ENCODE measurements at places on chromosomes 7 and 10.
A peak's percentile ranks its signal among the peaks of the same experiment; 100 is the strongest.

DNA sequence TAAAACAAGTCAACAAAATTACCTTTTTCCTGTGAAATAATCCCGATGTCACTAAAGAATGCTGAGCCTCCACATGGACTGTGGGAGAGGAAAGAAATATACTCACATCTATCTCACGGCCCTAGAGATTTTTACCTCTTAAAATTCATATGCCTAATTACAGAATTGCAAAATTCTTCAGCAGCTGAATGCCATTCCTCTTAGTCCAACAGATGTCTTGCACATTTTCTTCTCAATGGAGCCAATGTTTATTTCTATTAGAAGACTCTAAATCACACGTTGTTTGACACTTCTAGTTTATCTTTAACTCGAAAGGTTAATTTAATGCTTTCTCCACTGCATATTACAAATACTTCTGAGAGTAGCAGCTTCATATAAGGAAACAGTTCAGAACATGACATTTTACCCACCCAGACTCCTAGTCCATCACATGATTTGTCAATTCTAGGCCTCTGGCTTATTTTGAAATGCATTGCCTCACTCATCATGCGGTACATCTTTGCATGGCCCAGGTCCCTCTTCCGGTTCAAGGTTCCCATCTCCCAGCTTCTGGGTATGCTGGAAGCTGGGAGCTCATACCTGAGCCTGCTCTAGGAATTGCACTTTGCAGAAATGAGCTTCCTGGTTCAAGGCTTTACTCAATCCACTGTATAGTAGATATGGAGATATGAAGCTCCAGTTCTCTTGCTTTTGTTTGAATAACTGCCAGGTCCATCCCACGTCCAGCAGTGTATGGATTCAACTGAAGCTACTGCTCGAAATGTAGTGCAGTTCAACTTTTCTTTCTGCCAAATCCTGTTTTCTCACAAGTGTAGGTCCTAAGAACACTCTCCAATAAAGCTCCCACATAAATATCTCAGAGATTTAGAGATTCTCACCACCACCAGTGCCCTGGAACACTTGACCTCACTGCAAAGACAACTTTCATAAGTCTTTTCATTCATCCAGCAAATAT is 306.2 kb downstream of the GPR37 start:
- DNase-seq: no peak

GRCh38 chr7:29854257-29854938 is 48.1 kb downstream of the WIPF3 start:
- DNase-seq: no peak

- no peak for DNase-seq
These were observed 119.4 kb downstream of the DYNC2I1 start for GRCh38 chr7:158975526-158976467.

GRCh38 chr7:73918926-73919693 is 58.2 kb downstream of the TMEM270 start:
- DNase-seq: no peak

GRCh38 chr7:94195813-94196212 is 191.7 kb upstream of the BET1 start:
- DNase-seq: no peak

DNA sequence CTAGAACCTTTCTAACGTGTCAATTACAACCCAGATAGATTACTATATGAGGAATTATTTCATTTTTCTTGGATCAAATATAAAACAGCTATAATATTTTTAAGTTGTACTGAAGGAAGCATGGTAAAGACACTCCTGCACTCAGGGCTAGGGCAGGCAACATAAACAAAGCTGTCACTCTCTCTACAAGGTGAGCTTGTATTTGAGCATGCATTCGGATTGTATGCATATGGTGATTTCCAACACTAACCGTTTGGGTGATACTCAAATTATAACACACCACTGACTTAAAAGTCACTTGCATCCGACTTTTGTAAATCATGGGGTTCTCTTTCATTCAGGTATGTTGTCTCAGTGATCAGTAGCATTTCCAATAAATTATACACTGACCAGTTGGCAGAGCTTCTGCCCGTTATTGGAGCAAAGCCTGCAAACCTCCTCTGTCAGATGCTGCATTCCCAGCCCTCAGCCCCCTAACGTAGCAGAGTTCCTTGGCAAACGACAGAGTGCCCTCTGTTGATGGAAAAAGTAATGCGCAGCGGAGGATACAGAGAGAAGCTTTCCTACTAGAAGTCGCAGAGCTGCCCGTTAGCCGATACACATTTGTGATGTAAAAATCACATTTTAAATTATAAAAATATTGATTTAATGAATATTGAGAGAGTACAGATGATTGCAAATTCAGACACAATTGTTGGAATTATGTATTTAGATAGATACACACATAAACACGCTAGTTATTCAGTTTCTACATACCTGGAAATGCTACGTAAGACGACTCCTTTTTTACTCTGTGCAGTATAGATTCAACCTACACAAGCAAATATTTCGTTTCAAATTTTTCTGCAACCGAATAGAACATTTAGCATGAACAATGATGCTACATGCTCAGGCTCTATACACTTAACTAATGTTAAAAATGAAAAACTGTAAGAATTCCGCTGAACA is 173.9 kb upstream of the SP4 start:
- DNase-seq: peak; percentile 58

DNA sequence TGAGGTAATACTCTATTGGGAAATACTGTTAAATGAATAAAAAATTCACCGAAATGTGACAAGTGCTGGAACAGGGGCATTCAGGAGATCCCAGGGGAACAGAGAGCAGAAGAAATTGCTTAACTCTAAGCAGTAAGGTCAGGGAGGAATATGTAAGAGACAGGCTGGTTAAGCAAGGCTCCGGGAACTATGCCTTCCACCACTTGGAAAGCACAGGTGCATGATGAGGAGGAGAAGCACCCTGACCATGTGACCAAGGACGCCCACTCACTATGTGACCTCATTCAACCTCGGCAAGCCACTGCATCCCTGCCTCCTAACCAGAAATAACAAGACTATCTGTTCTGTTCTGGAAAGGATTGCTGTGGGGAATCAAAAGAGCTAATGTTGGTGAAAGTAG is 218.4 kb downstream of the ELMO1 start:
- DNase-seq: no peak

GRCh38 chr7:114548081-114548980 is 133.7 kb downstream of the FOXP2 start:
- no peak for DNase-seq

DNA sequence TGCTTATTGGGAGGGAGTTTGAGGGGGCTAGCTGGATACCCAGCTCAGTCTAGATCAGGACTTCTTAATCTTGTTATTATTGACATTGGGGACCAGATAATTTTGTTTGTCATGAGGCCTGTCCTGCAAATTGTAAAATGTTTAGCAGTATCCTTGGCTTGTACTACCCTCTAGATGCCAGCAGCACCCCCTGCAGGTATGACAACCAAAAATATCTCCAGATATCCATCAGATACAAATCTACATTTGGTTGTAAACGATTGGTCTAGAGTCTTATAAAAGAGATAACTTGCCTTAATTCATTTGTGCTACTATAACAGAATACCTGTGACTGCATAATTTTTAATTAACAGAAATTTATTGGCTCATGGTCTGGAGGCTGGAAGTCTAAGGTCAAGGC is 1232.2 kb downstream of the XPNPEP1 start:
- no peak for DNase-seq

DNA sequence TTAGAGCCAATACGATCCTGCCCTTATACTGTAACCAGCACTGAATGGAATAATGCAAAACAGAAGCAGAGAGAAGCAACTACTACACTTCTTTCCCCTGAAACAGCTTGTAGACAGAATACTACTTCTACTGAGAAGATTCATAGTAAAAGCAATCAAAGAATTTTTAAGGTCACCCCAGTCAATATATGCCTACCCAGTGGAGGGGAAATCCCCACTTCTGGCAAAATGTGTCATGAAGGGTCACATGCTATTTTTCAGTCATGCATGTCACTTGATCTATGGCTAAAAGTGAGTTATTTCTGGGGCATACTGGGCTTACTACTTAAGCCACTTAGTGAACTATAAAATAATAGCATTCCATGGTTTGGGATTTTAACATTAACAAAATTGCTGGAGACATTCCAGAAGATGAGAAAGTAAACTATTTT is 25.6 kb downstream of the IRF5 start:
- no peak for DNase-seq

- no peak for DNase-seq
These were observed 162.9 kb upstream of the SLC25A13 start for GRCh38 chr7:96484845-96485244.

DNA sequence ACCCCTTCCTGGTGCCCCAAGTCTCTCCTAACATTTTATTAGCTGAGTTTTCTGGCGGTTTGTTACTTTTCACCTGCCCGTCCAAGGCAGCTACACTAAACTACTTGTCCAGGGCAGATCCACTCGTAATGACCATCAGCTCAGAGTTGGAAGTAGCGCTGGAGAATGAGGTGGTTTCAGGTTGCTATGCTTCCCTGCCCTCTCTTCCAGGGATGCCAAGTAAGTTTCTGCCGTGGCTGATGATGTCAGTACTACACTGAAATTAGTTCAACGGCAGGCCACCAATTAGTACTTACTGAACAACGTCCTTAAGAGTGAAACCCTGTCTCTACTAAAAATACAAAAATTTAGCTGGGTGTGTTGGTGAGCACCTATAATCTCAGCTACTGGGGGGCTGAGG is 55.2 kb downstream of the DIP2C start:
- DNase-seq: no peak

DNA sequence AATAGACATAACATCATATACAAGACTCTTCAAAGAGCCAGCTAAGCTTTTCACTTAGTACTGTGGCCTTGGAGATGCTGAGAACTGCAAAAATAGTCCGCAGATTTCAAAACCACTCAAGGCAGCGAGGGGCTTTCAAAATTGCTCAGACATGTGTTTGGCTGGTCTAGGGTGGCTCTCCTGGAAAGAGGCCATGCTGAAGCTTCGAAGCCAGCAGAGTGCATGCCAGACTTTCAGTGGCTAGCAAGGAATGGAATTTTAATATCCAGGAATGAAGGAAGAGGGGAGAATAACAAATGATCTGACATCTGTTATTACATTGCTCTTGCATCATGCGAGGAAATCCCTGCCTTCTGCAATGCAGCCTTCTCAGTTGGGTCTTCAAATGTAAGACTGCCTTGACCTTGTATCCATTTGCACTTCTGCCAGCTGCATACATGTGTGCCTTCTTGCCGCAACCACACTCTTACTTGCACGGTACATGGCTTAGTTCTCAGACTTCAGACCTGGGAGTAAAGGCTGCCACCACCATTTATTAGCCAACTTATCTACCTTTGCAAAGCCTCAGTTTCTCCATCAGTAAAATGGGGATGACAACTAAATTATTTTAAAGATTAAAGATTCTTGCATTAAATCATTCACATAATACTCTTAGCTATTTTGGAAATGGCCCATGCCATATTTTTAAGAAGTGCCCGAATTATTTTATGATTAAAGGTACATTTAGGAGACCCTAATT is 55.9 kb downstream of the ITIH5 start:
- peak; percentile 27 for DNase-seq

DNA sequence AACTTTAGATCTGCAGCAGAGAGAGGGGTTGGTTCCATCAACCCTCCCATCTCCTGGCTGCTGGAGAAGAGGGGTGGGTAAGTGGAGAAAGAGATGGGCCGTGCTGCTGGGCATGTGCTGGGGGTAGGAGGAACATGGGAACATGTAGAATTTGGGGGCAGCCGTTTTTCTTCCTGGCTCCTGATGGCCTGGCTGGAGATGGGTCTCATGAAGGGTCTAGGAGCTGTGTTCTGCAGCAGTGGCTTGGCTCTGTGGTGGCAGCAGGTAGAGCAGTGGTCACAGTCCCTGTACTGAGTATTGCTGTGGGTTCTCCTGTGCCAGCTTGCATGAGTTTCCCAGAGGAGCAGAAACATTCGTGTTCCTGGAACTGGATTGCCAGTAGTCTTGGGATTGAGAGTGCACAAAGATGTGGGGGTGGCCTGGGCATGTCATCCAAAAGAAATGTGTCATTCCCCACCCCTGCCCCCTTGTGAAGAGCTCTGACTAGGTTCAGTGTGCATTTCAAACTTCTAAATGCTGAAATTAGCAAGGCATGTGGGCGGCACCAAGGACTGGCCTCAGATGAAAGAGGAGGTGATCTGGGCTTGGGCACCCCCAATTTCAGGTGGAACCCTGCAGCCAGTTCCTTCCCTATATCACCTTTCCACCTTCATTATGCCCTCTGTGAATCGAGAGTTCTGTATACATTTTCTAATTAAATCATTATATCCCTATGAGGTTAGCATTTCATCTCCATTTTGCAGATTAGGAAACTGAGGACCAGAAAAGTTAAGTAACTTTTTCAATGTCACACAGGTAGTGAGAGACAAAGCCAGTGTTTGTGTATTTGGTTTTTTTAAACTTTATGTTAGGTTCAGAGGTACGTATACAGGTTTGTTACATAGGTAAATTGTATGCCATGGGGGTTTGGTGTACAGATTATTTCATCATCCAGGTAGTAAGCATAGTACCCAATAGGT is 2.1 kb downstream of the CHST3 start:
- DNase-seq: no peak

GRCh38 chr7:5554287-5554610 is 130.6 kb upstream of the TNRC18 start:
- DNase-seq: no peak

- DNase-seq: no peak
These were observed 411.9 kb downstream of the GRM8 start for GRCh38 chr7:126840869-126841268.

DNA sequence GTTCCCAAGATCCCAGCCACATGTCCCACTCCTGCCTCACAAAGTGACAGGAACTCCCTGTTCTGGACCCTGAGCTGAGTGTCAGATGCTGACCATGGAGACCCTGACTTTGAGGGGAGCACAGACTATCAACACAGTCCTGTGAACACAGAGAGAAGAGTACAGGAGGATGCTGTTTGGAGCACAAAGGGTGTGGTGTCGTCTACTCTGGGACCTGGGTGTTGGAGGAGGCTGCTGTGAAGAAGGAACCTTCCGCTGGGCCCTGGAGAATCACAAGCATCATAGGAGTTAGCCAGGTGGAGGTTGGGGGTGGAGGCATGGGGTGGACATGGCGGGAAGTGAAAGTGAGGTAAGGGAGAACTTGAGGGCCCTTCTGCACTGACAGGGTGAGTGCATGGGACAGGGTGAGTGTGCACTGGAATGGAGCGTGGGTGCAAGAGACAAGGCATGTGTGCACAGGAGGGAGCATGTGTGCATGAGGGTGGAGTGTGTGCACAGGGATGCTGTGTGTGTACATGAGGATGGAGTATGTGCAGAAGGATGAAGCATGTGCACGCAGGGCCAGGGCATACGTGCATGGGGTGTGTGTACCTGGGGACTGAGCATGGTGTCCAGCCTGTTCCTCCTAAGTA is 70.7 kb upstream of the ANTXRL start:
- DNase-seq: peak; percentile 9

GRCh38 chr10:77626266-77626935 is 11.2 kb downstream of the KCNMA1 start:
- DNase-seq: no peak

Data from colonic mucosa (tissue), 4 donors.